Right ventricle myocardium inferior (tissue), 1 donor: ENCODE measurements at places on chromosomes 2 and 18. TPM values are rescaled to one million over a fixed set of nuclear protein-coding genes. Genes with fewer than 3 reads are reported as not detected.

DNA sequence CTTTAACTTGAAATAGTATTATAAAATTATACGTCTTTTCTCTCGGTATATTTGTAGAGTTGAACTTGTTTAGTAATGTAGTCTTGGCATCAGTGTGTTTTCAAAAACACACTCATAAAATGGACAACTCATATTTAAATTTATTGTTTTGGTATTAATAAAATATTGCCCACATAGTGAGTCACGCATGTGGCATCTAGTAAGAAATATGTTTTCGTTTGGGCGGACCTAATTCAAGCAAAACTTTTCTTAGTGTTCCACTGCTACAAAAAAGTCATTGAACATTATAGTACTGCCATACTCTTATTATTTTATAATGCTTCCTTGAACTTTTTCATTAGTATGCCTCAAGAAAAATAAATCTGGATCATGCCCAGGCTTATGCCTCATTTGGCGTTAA lies 31.1 kb upstream of the FAM237A start:
- DNase-seq: no peak

DNA sequence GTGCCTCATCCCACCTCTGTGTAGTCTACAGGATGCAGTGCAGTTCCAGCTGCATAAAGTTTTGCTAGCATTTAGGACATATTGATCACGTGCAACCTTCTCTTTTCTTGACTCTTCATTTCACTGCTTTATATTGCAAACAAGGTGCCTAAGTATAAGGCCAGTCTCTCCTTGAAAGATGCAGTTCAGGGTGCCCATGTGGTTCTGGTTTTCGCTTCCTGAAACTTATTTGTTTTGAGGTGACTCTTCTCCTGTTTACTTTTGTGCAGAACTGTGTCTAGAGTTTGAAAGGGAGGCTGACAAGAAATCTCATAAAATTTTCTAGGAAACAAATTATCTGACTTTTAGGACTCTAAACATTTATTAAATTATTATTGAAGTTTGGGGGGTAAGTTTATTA lies 189.9 kb downstream of the UBE2E3 start:
- no peak for DNase-seq

GRCh38 chr2:216012133-216012829 lies 1.1 kb downstream of the MREG start:
- DNase-seq: no peak

Gene COL3A1
- total RNA-seq: 72.7 TPM

Gene TTC32
- 2.7 TPM for total RNA-seq
